Urothelium cell line (cell line): ENCODE measurements at places on chromosomes 3 and 15.

DNA sequence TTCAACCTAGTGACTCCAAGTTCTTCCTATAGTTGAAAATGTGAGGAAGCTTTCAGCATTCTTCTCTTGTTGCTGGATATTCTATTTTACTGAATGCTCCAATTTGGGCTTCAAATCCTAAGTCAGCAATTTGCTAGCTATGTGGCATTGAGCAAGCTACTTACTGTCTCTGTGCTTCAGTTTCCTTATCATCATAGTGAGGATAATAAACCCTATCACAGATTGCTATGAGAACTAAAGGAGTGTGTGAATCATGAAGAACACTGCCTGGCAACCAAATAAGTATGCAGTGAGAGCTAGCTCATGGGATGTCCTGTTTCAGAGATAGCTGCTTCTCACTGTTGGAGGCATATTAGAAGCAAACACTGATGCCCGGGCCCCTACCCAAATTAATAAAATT is 163.8 kb upstream of the CDIN1 start:
- no peak for DNase-seq

DNA sequence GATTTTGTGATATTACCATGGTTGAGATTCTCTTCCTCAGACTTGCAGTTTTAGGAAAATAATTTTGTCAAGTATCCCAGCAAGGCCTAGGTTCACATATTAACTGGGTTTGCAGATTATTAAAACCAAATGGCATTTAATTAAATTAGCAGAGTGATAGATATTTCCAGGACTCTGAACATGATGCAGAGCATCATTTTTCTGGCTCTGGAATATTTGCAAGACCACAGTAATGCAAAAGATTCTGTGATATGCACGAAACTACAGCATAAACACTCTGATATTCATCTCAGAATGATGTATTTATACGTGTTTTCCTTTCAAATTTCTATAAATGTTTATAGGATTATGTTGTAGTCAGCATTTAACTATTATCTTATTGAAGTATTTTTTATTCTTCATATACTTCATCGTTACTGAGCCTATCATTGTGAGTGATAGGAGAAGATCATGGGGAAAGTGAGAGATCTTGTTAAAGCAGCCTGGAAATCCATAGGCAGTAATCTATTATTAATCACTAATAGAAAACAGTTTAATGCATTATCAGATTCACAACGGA is 1245.6 kb downstream of the OTOL1 start:
- no peak for DNase-seq

GRCh38 chr15:44219073-44219472 is 24.0 kb upstream of the FRMD5 start:
- no peak for DNase-seq

GRCh38 chr3:26964836-26965235 is 342.3 kb downstream of the LRRC3B start:
- DNase-seq, result no peak

GRCh38 chr15:78347586-78348543 is 7.7 kb downstream of the CRABP1 start:
- DNase-seq, result no peak

DNA sequence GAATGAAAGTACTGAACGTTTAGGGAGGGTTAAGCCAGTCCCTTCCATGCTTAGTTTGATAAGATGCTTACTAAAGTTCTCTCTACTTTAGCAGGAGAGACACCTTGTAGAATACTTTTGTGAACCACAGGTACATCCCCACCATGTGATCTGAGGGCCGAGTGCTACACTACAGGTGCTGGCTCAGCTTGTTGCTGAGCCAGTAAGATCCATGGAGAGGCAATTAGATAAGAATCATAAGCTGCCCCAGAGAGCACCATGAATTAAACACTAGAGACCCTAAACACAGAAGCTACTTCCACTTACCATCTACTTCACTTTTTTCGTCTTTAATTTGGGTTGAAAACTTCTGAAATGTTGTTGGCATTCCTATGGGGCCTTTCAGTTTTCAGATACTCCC is 70.5 kb upstream of the GOLGA8B start:
- no peak for DNase-seq

DNA sequence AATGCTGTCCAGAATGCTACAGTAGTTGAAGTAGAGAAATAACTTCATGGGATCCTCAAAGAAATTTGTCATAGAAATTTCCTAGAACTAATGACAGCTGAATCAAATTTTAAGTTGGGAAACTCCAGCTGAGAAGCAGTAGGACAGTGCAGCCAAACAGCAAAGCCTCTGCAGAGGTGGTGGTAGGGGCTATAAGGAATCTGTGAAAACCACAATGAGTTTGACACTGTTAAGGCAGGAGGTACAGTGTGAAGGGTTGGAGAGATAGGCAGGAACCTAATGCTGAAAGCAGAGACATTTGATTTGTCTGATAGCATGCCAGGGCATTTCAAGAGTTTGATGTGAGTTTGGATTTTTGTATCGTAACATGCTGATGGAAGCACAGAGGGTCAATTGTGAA is 22.0 kb downstream of the ASTE1 start:
- no peak for DNase-seq

- DNase-seq, result no peak
Observed at GRCh38 chr3:194250098-194251002, 100.8 kb downstream of the CPN2 start.

DNA sequence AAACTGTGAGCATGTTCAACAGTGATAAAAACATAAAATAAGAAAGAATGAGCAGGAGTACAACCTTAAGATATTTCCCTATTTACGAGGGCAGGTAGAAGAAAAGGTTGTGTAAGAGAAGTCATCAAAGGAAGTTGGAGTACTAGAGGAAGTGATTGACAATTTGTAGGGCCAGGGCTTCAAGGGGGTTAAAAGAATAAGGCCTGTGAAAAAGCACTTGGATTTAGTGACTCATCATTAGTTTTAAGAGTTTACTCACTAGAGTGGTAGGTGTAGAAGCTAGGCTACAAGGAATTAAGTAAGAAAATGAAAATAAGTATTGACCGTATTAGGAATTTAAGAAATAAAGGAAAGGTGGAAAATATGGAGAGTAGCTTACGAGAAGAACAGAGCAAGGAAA is 23.6 kb downstream of the KCNMB3 start:
- no peak for DNase-seq

DNA sequence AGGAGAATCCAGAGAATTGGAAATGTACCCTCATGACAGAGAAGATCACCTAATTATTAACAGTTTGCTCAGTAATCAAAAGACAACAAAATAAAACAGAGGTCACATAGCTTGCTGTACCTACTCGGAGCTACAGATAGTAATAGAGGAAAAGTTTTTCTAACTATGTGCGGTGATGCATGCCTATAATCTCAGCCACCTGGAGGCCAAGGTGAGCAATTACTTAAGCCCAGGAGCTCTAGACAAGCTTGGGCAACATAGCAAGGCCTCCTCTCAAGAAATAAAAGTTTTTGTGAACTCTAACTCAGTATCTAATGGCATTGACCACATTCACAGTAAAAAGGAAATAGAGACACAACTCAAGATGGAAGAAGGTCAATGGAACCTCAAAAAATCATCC is 243.6 kb downstream of the ATP8B4 start:
- DNase-seq, result no peak

GRCh38 chr3:34284959-34285826 is 486.8 kb downstream of the PDCD6IP start:
- no peak for DNase-seq

GRCh38 chr15:38304481-38304880 is 51.8 kb downstream of the SPRED1 start:
- no peak for DNase-seq

GRCh38 chr3:114294940-114295480 is 1.2 kb downstream of the TIGIT start:
- DNase-seq, result no peak

DNA sequence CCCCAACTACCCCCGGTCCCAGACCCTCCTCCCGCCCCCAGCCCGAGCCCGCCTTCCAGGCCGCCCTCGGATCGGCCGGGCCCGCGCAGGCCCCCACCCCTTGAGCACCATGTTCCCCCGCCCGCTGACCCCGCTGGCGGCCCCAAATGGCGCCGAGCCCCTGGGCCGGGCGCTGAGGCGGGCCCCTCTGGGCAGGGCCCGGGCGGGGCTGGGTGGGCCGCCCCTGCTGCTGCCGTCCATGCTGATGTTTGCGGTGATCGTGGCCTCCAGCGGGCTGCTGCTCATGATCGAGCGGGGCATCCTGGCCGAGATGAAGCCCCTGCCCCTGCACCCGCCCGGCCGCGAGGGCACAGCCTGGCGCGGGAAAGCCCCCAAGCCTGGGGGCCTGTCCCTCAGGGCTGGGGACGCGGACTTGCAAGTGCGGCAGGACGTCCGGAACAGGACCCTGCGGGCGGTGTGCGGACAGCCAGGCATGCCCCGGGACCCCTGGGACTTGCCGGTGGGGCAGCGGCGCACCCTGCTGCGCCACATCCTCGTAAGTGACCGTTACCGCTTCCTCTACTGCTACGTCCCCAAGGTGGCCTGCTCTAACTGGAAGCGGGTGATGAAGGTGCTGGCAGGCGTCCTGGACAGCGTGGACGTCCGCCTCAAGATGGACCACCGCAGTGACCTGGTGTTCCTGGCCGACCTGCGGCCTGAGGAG is 472 bp downstream of the CHST14 start:
- DNase-seq, result no peak

DNA sequence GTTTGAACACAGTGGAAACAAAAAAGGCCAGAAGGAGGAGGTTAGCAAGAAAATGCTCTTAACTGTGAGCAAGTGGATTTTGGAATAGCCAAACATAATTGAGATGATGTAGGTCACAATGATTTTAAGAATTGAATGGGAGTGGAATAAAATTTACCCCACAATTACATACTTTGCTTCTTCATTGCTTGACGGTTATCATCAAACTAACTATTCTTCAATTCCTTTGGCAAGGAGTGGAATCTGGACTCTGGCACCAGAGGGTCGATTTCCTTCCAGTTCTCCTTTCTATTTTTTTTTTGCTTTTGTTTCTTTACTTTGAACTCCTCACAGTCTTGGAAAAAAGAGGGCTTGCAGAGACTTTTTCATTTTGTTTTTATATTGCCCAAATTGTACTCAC is 634.5 kb upstream of the TGFBR2 start:
- DNase-seq, result no peak

DNA sequence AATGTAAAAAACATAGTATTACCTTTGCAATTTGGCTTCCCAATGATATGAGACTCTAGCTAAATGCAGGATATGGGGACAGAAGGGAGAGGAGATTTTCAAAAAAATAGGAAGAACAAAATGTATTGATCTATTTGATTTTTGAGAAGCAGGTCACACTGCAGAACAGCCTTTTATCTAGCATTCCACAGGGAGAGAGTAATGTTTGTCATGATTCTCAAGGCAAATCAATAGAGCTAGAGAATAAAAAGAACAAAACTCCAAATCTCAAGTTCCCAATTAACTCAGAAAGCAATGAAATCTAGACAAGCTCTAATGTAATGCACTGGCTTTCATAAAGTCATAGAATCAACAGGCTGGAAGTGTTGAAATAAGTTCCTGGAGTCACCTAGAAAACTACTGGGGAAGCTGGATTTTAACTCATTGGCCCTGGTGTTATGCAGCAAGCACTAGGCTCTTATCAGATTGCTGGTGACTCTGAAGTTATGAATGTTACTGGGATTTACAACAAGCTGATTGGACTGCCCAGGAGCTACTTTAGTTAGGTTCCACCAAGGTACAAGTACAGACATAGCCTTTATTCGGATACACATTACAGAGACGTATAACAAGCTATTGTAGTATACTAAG is 442.8 kb downstream of the FGF12 start:
- no peak for DNase-seq

- no peak for DNase-seq
Observed at GRCh38 chr3:132569153-132569552, 27.9 kb upstream of the ACKR4 start.

DNA sequence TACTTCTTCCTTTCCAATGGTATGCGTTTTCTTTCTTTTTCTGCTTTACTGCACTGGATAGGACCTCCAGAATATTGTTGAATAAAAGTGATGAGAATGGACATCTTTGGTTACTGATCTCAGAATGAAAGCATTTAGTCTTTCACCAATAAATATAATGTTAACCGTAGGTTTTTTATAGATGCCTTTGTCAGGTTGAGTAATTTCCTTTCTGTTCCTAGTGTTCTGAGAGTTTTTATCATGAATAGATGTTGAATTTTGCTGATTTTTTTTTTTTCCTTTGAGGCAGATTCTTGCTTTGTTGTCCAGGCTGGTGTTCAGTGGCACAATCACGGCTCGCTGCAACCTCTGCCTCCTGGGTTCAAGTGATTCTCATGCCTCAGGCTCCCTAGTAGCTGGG is 158.4 kb downstream of the KLHL25 start:
- DNase-seq, result no peak

- DNase-seq, result no peak
Observed at GRCh38 chr3:170055209-170055608, 17.4 kb downstream of the GPR160 start.

GRCh38 chr3:192128922-192129321 is 598.4 kb downstream of the FGF12 start:
- DNase-seq, result no peak

DNA sequence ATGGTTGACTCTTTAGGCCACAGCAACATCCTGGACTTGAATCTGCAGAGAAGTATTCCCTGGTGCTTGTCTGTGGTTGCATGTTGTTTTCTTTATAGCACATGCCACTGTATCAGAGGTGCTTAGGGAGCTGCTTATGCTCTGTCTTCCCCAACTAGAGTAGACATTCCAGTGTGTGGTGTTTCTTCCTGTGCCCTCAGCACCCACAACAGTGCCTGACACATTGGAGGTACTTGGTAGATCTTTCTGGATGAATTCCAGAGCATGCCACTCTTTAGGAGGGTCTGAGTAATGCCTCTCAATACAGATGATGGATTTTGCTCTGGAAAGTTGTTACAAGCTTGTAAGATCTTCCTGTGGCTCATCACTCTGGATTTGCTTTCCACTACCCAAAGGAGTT is 117.6 kb downstream of the CHDH start:
- no peak for DNase-seq

GRCh38 chr3:156611870-156612494 is 57.1 kb upstream of the SSR3 start:
- no peak for DNase-seq

- peak; percentile 86 for DNase-seq
Observed at GRCh38 chr15:98442379-98442833, 205.9 kb upstream of the IGF1R start.

- no peak for DNase-seq
Observed at GRCh38 chr15:63915209-63915872, 81.6 kb upstream of the HERC1 start.

GRCh38 chr15:68656438-68656739 is 77.6 kb downstream of the CORO2B start:
- no peak for DNase-seq

GRCh38 chr3:102081572-102082289 is 232.4 kb downstream of the NFKBIZ start:
- DNase-seq, result no peak

GRCh38 chr15:57580866-57581265 is 10.8 kb upstream of the MYZAP start:
- DNase-seq, result no peak

GRCh38 chr3:42711491-42712343 is 9.1 kb upstream of the HHATL start:
- DNase-seq, result no peak

- DNase-seq, result no peak
Observed at GRCh38 chr3:120163816-120164215, 69.6 kb upstream of the GSK3B start.

- DNase-seq, result no peak
Observed at GRCh38 chr3:126464093-126464492, 11.6 kb downstream of the ZXDC start.
